ENCODE measurements at places on chromosomes 1 and 21.

DNA sequence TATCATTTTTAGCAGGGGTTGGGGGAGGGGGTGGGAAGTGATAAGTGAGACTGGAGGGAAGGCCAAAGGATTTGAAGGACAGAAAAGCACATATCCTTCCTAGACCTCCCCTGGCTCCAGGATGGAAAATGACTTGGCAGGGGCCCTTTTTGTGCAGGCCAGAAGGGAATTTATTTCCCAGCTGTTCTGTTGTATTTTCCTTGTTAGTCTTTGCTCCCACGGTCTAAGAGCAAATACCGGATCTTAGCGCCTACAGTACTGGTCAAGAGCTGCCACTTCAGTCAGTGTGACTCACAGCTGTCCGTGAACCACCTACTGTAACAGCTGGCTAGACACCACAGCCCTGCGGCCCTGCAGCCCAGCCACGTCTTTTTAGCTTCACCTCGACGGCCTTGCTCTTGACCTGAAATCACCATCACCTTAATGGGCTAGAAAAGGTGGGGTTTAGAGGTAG lies 51.0 kb upstream of the ERRFI1 start:
- DNase-seq = no peak

DNA sequence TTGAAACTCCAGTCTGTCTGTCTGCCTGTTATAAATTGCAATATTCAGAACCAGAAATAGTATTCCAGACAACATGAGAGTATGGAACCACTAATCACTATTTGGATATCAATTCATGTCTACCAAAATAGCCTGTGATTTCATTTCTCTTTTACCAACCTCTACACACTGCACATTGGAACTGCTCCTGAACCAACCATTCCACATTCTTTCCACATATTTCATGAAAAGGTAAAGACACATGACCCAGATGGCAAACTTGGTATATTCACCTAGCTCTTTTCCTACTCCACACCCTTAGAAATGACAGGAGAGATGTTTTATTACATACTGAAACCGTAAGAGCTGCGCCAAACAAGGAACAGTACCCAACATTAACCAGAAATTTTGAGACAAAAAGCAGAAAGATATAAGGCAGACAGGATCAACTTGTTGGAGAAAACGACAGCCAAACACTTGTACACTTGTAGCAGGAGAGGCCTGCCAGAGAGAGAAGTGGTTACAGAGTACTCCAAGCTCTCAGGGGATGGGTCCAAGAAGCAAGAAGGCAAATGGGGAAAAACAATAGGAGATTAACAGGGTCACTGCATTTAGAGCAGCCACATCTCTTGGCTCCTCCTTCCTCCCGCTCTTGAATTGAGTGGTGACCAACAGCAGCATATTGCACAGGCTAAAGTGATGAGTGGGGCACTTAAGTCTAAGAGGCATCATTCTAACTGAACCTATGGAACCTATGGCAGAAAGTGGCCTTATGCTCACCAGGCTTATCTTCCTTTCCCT lies 148.7 kb downstream of the SETD4 start:
- no peak for DNase-seq

GRCh38 chr1:85573322-85573721 lies 7.2 kb upstream of the CCN1 start:
- DNase-seq = no peak

- DNase-seq = no peak
Observed at GRCh38 chr1:233873666-233874065, 30.8 kb upstream of the SLC35F3 start.

GRCh38 chr1:2985067-2985561 lies 36.2 kb upstream of the ACTRT2 start:
- peak; percentile 61 for DNase-seq

GRCh38 chr1:199522936-199523335 lies 504.6 kb upstream of the NR5A2 start:
- no peak for DNase-seq

DNA sequence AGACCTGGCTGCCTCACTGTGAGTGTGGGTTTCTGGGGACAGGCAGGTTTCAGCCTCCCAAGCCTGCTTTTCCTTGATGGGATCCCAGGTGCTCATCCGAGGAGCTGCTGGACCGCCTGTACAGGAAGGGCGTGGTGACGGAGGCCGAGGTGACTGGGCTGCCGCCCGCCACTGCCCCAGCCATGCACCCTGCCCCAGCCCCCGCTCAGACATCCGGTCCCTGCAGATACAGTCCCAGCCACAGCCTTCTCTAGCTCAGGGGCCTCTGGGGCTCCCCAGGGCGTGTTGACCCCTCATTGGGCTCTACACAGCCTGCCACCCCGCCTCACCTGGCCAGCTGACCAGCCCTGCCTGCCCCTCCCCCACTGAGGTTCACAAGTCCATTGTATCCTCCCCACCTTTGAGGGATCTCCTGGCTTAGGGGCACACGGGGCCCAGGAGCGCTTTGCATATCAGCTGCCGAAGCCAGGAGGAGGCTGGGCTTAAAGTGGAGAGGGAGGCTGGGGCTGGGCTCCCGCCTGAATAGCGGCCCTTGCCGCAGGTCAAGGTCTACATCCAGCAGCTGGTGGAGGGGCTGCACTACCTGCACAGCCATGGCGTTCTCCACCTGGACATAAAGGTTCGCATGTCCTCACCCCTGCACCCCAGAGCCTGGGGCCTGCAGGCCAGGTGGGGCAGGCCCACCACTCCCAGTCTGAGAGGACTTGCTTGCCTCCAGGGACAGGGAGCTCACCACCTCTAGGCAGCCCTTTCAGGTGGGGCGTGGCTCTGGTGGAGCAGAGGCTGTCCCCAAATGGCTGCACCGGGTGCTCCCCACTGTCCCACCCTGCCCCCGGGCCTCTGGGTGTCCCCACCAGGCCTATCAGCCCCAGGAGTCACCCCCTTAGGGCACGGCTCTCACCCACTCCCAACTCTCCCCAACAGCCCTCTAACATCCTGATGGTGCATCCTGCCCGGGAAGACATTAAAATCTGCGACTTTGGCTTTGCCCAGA lies 38.5 kb downstream of the TRIM11 start:
- peak; percentile 16 for DNase-seq

DNA sequence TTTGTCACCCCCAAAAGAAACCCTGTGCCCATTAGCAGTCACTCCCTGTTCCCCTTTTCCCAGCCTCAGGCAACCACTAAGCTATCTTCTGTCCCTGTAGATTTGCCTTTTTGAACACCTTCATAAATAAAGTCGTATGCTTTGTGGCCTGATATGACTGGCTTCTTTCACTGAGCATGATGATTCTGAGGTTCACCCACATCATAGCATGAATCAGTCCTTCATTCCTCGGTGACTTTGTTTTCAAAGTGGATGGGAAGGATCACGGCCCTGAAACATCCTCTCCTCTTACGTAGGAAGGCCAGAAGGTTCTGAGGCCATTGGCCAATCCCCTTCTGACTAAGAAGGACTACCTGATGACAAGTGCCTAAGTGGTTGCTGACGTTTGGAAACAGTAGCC lies 39.1 kb downstream of the NIPAL3 start:
- no peak for DNase-seq

GRCh38 chr1:167450843-167451242 lies 67.5 kb downstream of the CD247 start:
- DNase-seq = peak; percentile 78

- no peak for DNase-seq
Observed at GRCh38 chr1:78170859-78171258, 125.1 kb downstream of the GIPC2 start.

- no peak for DNase-seq
Observed at GRCh38 chr1:35539073-35539823, 18.0 kb downstream of the KIAA0319L start.

GRCh38 chr1:212158912-212159796 lies 123.6 kb downstream of the DTL start:
- DNase-seq = no peak

- DNase-seq = no peak
Observed at GRCh38 chr1:178174539-178174938, 80.6 kb downstream of the RASAL2 start.

- DNase-seq = no peak
Observed at GRCh38 chr1:171220081-171220420, 28.2 kb upstream of the FMO1 start.

- DNase-seq = no peak
Observed at GRCh38 chr1:97919585-97920261, 1.1 kb downstream of the DPYD start.

DNA sequence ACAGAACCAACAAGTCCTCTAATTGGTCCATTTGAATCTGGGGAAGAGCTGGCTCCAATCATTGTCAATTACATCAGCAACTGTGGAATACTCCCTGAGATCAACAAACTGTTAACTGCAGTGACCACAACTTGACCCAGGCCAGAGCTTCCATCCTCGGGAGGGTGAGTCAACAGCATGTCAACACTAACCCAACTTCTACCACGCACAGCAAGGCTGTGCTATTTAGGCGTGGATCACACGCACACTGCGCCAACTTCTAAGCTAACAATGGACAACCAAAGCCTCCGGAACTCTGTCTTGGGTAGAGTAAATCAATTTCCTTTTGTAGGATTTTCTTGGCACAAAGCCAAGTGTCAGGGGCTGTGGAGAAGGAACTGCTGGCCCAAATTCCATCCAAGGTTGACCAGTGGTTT lies 30.4 kb downstream of the APP start:
- DNase-seq = no peak

- DNase-seq = no peak
Observed at GRCh38 chr1:112520166-112520565, 11.4 kb downstream of the WNT2B start.

DNA sequence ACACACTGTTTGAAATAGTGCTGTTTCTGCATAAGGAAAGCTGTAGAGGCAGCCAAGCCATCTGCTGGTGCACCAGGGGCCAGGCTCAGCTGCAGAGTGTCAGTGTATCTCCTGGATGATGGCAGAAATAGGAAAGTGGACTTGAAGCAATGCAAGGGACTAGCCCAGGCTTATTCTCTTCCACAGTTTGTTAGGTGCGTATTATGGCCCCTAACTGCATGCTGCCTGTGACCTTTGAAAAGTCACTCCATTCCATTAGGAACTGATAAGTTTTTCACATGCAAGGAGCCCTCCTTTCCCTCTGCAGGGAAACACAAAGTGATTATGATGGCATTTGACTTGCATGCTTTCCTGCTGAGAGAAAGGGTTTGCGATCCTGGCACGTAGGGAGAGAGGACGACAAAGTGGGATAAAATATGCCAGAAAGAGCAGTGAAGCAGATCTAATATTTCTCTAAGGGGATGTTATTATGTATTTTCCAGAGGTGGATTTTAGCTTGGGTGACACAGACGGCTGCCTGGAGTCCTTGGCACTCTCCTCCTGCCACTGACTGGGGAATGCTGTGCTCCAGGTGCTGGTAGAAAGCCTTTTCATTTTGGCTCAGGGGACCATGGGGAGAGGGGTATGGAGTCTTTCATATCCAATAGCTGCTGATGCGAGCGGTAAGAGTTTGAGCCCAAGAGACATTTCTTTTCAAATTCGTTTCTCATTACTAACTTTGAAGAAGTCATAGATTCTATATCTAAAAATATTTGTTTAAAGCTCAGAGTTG lies 402.1 kb upstream of the B3GALT2 start:
- no peak for DNase-seq

- no peak for DNase-seq
Observed at GRCh38 chr1:35708441-35708921, 10.2 kb downstream of the C1orf216 start.

DNA sequence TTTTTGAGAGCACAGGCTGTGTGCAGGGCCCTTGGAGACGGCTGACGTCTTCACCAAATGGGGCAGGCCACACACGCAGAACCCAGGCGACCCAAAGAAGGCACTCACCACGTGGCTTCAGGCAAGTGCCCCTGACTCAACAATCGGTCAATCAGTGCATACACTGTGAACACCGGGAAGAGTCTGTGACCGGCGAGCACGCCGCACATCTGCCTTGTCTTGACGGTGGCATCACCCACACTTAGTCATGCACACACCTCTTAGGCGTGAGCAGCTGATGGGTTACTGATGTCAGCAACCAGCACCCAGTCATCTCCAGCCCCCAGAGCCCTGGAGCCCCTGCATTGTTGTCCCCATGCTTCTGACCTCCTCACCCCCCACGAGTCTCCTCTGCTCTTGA lies 4.9 kb upstream of the LRRC3 start:
- no peak for DNase-seq

- no peak for DNase-seq
Observed at GRCh38 chr1:86487131-86487810, 18.5 kb downstream of the CLCA1 start.

- DNase-seq = no peak
Observed at GRCh38 chr1:51916587-51917405, 38.3 kb upstream of the NRDC start.

DNA sequence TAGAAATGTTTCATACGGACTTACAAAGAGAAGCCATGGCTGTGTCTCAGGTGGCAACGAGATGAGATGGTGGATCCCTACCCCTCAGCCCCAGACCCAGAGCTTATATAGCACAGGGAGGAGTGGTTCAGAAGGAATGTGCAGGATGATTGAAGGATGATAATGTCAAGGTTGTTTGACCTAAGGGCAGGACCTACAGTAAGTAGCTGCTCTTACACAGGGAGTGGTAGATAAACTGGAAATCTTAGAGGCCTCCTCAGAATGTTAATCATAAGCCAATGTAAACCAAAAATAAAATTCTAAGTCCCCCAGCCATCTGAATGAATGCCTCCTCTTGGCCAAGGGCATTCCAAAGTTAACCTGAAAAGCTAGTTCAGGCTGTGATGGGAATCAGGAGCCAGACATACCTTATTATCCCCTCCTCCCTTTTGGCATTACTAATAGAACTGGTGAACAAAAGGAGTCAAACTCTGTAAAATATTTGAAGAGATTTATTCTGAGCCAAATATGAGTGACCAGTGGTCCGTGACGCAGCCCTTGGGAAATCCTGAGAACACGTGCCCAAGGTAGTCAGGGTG lies 45.8 kb upstream of the PDE9A start:
- DNase-seq = no peak

DNA sequence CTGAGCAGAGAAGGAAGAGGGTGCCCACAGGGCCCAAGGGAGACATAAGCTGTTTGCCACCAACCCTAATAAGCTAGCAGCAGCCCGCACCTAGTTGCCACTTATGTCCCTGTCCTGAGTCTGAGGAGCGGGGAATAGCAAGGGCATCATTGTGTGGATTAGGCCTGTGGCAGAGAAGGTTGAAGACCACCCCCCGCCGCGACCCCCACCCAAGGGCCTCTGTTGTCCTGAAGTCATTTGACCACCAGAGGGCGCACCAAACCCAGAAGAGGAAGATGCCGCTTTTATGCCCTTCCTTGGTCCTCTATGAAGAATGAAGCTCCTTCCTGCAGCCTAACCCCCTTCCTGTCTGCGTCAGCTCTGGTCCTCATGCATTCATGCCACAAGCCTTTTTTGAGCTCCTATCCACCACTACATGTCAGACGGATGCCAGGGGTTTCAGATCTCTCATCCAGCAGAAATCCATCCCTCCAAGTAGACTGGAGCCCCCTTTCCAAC lies 16.6 kb downstream of the RHBG start:
- DNase-seq = peak; percentile 70

GRCh38 chr1:201260648-201261311 lies 22.5 kb upstream of the PKP1 start:
- DNase-seq = no peak

GRCh38 chr1:63857478-63857877 lies 83.7 kb downstream of the ROR1 start:
- no peak for DNase-seq

- DNase-seq = no peak
Observed at GRCh38 chr1:17839641-17840196, 84.6 kb downstream of the ACTL8 start.
